ENCODE measurements at places on chromosomes 6 and 20.

- no peak for DNase-seq
Observed at GRCh38 chr6:24543683-24544082, 48.9 kb downstream of the ALDH5A1 start.

- no peak for DNase-seq
Observed at GRCh38 chr6:159654483-159655098, 38.5 kb downstream of the SOD2 start.

GRCh38 chr6:136846046-136846445 is 23.7 kb downstream of the PEX7 start:
- DNase-seq: peak; percentile 52

GRCh38 chr6:138722425-138723371 is 50.9 kb upstream of the CCDC28A start:
- DNase-seq: no peak

Data from activated CD4-positive, alpha-beta T cell treated with anti-CD3 and anti-CD28 coated beads for 36 hours (primary cell).